ENCODE measurements at places on chromosomes 16 and 17.

DNA sequence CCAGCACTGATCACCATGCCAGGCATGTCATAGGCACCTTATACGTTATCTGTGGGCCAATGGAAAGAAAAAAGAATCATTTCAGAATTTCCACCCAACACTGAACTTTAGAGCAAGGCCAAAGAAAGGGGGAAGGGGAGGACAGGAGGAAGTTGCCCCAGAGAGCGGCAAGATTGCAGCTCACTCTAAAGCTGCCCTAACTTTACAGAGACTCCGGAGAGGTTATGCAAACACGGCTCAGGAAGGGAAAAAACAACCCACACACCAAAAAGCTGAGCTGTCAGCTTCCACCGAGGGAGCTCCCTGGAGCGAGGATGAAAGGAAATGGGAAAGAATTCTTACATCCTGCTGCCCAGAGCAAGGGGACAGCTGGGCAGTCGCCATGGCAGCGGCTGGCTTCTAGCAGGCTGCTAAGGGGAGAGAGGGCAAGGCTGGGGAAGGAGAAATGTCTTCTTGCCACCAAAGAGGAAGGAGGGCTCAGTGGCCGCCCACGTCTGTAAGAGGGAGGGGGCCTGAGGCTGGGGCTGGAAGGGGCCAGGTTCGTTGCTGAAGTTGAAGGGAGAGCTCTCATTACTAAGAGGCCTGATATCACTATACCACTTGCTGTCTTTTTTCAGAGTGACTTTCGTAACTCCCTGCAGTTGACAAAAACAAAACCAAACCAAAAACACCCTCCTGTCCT lies 18.2 kb downstream of the COTL1 start:
- peak; percentile 60 for DNase-seq

DNA sequence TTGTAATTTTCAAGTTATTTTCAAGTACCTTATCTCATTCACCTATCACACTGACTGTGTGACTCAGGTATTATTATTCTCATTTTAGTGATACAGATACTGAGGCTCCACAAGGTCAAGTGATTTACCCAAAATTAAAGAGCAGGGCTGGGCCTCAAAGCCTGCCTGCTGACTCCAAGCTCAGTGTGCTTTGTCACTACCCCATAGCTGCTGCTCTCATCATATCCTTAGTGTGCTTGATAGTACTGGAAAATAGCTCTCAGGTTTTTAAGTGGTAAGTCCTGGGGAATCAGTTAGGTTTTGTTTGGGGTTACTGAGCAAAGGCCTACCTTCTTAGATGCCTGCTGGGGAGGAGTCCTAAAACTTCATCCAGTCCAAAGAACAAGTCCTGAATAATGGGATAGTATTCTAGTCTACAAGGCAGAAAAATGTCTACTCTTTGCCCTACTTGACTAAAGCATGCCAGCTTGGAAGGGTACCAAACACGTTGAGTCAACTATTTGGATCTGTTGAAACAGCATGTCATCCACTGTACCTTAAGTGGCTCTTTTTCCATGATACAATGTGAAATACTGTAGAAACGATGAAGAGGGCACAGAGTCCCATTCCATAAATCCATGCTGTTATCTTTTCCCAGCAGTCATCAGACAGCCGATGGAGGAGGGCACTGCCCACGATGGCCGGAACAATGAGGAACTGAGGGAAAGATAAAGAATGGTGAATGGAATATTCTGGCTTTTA lies 10.7 kb downstream of the MMD start:
- no peak for DNase-seq

GRCh38 chr16:3147046-3147756 lies 12.4 kb downstream of the ZNF213 start:
- DNase-seq: no peak

GRCh38 chr17:41480136-41480535 lies 815 bp downstream of the KRT35 start:
- no peak for DNase-seq

DNA sequence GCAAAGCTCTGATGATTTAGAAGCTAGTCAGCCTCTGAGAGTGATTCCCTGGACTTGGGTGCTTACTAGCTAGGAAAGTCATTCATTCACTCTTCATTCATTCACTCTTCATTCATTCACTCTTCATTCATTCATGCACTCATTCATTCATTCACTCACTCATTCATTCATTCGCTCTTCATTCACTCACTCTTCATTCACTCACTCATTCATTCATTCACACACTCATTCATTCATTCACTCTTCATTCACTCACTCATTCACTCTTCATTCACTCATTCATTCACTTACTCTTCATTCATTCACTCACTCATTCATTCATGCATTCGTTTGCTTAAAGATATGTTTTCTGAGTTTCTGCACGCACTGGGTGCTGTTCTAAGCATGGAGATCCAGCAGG lies 292.7 kb upstream of the TNRC6C start:
- no peak for DNase-seq

DNA sequence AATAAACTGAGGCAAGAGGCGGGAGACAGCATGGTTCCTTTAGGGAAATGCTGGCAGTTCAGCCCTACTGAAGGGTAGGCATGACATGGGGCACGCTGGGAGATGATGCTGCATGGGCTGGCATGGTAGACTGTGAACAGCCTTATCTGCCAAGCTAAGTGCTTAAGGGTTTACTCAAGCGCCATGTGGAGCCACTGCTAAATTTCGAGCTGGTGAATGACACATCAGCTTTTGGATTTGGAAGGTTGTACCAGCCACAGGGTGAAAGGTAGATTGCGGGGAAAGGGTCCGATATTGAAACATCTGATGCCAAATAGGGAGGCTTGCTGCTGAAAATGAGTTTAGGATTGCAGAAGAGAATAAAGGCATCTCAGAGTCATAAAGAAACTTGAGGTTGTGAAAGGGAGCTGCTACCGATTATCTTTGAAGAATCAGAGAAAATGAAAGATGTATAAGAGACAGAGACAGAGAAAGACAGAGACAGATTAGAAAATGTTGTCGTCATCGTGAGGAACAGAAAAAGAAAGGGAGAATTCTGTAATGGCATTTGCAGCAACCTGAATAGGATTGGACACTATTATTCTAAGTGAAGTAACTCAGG lies 16.3 kb downstream of the PIK3R5 start:
- DNase-seq: no peak

- peak; percentile 56 for DNase-seq
Observed at GRCh38 chr17:3843935-3844516, 2.0 kb downstream of the NCBP3 start.

DNA sequence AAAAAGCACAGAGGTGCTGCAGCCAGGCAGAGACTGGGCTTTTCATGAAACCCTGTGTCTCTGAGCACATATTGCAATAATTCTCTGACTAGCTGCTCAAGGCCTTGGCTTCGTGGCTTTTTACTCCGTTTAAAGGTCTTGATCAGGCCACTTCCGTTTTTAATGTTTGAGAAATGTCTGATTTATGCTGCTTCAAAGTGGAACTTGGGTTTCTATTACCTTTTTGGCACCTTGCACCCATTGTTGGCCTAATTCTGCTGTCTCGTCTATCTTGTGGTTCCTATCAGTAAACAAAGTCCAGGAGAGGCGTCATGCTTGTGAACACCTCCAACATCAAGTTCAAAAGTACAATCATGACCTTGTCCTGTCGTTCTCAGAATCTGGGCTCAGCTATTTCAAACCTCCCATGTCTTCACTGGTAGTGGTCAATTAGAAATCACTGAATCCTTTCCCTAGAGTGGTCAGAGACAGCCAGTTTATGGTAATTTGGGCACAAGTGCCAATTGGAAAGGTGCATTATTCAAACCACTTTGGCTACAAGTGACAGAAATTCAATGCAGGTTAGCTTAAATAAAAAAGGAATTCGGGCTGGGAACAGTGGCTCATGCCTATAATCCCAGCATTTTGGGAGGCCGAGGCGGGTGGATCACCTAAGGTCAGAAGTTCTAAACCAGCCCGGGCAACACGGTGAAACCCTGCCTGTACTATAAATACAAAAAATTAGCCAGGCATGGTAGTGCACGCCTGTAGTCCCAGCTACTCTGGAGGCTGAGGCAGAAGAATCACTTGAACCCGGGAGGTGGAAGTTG lies 33.3 kb upstream of the METTL9 start:
- peak; percentile 10 for DNase-seq

DNA sequence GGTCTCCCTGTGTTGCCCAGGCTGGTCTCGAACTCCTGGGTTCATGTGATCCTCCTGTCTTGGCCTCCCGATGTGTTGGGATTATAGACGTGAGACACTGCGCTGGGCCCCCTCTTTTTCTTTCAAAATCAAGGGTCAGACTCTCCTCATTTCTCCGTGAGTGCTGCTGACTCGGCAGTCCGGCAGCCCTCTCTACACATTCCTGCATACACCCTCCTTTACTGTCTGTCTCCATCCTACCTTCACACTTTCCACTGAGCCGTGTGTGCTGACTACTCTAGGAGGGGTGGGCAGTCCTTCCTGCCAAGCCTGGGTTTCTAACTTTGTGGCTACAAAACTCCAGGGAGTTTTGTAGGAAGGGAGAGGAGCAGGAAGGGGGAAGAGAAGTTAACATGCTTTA lies 195.2 kb downstream of the PARN start:
- DNase-seq: no peak

DNA sequence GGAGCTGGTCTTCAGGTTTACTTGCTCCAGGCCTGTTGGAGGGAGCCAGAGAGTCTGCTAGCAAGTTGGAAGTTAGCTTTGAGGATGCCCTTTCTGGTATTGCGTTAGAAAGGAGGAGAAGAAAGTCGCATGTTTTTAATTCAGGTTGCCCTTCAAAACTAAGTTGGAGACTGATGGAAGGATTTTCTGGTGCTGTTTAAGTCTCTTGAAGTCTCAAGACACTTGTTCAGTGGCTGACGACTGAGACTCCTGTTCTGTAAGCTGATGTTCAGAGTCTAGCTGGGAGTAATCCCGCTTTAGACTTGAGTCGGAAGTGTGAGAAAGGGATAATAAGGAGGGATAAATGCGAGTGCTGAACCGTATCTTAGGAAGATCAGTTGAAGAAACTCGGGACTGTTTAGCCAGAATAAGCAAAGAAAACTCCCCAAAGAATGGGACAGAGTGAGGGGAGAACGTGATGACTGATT lies 740 bp downstream of the AATF start:
- no peak for DNase-seq

GRCh38 chr17:37661400-37662014 lies 18.3 kb upstream of the DDX52 start:
- no peak for DNase-seq

- no peak for DNase-seq
Observed at GRCh38 chr17:74601944-74602572, 10.0 kb upstream of the CD300LD start.

DNA sequence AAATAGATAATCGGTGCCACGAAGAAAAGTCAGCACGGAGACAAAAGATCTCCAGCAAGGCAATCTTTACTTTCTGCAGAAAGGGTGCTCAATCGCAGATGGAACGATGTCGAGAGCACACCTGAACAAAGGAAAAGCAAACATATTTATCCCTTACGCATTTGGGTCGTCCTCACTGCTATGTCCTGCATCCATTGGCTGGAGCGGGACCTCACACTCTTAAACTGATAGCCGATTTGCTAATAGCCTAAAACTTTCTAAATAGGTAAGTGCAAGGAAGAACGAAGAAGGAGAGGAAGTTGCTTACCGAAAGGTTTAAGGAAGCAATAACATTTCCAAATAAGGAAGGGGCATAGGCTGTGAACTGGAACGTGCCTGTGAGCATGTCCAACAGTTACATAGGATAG lies 1.2 kb upstream of the AKAP10 start:
- DNase-seq: no peak

- DNase-seq: no peak
Observed at GRCh38 chr16:46923513-46924295, 39.5 kb downstream of the GPT2 start.

DNA sequence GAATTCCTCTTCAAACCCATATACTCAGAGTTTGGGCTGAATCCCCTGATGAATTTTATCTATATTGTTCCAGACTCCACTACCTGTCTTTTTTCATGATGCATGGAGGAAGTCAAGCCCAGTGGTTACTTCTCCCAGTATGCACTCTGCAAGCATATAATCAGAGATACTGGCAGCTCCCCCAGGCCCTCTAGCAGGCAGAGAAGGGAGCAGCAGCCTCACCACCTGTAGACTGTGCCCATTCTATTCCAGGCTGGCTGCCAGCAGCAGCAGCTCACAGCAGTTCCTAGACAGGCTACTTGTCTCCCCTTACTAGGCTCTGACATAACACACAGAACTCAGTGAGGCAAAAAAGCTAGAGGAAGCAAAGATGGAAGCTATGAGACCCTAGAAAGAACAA lies 3.4 kb downstream of the MKS1 start:
- DNase-seq: no peak

DNA sequence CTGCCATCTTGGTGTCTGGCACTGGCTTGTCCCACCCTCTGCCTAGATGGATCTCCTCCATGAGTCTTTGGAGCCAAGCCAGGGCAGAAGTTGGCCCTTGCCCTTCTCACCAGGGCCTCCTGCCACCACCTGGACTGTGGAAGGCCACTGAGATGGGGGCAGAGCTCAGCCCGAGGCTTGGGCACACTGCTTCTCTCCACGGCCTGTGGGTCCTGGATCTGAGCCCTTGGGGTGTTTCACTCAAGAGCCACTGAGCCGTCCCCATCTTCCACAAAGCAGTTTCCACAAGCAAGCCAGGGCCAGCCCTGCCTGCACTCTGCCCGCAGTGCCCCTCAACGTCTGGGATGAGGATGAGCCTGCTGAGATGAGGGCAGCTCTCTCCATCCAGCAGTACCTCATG lies 16.7 kb upstream of the CD300A start:
- no peak for DNase-seq

- peak; percentile 89 for DNase-seq
Observed at GRCh38 chr16:29745853-29746345, at the start of gene C16orf54. C16orf54 (minus strand) TSS chr16:29745990; CDS start chr16:29744951, 1,039 bp downstream.

GRCh38 chr17:81346908-81347349 lies 48.3 kb upstream of the BAHCC1 start:
- peak; percentile 24 for DNase-seq

DNA sequence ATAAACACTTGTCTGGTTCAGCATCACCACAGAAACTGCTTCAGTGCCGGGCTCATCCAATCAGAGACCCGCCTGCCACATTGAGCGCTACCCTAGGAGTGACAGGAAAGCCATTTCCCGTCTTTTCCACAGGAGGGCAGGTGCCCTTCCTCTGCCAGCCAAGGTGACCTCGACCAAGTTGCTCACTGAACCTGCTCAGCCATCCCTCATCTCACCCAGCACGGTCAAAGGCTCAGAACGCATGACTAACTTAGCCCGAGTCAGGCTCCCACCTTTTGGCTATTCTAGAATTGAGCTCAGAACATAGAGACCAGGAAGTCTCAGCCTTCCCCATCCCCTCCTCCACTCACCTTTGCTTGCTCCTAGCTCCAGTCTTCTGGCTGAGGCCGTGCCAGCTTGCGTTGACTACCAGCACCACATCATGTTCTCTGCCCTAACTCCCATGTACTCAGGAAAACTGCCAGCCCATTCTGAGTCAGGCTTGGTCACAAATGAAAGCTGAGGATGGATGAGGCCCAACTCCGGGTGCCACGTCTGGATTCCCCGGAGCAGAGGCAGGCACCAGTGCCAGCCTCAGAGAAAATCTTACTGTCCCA lies 15.6 kb downstream of the MRPS23 start:
- no peak for DNase-seq

DNA sequence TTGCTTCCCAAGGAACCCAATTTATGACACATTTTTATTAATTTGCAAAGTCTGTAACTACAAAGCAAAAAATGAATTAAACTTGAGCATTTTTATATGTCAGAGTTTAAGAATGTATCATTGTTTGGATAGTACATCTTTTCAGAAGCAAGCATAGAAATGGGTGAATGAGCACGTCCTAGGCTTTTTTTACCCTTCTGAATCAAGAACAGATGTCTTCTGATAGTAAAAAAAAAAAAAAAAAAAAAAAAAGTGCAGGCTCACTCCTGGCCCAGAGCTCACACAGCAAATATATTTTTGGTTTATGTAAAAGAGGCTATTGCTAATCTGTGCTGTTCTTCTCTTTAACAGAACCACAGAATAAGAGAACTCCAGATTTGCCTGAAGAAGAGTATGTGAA lies 6.3 kb downstream of the TERF2IP start:
- DNase-seq: no peak

- no peak for DNase-seq
Observed at GRCh38 chr16:87958632-87959031, 7.4 kb downstream of the BANP start.
